ENCODE measurements at places on chromosomes 5 and 9.

GRCh38 chr5:173623789-173624188, 7.3 kb upstream of the BOD1 start:
- H3K27ac ChIP-seq, result no peak overlapping the region
- no peaks in the 10 kb centered on the region for H3K4me1 ChIP-seq
- no peak for DNase-seq

DNA sequence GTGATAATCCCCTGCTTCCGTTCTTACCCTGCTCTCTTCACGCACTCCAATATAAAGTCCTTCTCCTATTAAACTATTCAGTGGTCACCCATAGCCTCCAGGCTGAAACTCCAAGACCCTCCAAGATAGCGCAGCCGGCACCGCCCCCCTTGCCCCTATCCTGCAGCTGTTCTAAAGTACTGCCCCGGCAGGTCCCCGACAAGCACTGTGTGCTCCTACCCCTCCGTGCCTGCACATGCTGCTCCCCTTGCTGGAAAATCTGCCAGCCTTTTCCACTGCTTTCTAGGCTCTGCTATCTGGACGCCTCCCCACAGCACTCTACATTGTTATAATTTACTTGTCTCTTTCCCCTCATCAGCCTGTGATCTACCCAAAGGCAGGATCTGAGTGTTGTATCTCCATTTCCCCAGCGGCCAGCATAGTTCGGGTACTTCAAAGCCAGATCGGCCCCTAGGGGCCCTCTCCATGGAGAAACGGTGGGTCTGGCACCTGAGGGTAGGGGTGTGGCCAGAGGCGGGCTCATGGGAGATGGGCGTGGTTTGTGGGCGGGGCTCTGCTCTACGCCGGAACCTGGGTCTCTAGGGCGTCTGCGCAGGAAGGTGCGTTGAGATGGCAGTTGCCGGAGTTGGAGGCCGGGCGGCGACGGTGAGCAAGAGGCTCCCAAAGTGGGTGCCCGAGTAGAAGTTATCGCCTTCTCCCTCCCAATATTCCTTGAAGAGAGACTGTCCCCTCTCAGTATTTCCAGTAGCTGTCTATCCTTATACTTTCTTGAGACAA, 83.5 kb upstream of the RUSC2 start:
- H3K27me3 ChIP-seq, result no peaks in the 10 kb centered on the region
- H3K4me3 ChIP-seq, result peak overlapping the region; percentile 22
- no peak overlapping the region for H3K27ac ChIP-seq
- DNase-seq, result no peak

- no peak for DNase-seq
- no peaks in the 10 kb centered on the region for H3K36me3 ChIP-seq
- H3K27me3 ChIP-seq, result no peaks in the 10 kb centered on the region
Measured at GRCh38 chr5:136458481-136458880, 93.1 kb upstream of the TRPC7 start.

DNA sequence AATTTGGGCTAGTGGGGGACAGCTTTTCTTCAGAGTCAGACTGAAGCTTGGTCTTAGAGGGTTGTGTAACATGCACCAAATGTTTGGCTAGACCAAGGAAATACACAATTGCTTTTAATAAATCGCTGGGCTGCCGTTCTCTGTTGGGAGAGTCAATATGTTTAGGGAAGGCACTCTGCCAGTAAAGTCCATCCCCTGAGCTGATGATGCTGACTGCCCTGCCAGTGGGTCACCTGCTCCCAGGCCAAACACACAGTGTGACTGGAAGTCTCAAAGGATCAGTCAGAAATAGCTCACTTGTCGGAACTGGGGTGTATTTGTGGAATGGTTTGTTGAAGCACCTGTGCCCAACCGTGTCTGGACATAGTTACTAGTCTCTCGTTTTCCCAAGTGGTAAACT, 17.9 kb upstream of the ZNF474 start:
- DNase-seq, result no peak
- no peak overlapping the region for H3K4me3 ChIP-seq
- H3K27ac ChIP-seq, result no peak overlapping the region

GRCh38 chr5:25415970-25416369, 771.2 kb upstream of the CDH10 start:
- H3K27me3 ChIP-seq, result no peaks in the 10 kb centered on the region
- no peak for DNase-seq
- no peaks in the 10 kb centered on the region for H3K4me1 ChIP-seq
- H3K27ac ChIP-seq, result no peak overlapping the region

DNA sequence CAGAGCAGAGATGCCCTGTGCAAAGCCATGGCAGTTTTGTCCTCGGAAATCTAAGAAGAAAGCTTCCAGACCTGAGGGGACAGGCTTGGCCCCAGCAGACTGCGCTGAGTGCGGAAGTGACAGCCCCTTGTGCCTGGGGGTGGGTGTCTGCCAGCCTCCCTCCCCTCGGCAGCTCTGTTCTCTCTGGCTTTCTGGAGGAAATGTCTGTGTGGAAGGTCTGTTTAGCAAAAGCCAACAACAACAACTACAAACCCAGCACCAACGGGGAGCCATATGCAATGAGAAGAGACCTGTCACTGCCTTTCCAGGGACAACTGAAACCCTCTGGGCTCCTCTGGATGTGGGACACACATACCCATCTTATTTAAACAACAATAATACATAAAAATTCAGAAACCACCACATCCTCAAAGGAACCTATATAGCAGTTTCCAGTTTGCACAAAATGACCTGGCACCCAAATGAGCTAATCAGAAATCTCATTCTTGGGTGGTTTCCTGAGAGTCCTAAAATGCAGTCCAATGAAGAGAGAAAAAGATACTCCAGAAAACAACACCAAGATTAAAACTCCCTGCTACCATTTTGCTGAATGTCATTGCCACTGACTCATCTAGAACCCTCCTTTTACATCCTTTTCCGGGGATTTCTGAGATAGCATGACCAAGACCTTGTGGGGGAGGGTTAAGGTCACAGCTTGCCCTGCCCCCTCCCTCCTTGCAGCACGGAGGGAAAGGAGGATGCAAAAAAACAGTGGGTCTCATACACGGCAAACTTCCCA, 97.7 kb downstream of the AK8 start:
- no peak overlapping the region for H3K4me3 ChIP-seq
- DNase-seq, result no peak
- no peaks in the 10 kb centered on the region for H3K27me3 ChIP-seq
- no peaks in the 10 kb centered on the region for H3K4me1 ChIP-seq

DNA sequence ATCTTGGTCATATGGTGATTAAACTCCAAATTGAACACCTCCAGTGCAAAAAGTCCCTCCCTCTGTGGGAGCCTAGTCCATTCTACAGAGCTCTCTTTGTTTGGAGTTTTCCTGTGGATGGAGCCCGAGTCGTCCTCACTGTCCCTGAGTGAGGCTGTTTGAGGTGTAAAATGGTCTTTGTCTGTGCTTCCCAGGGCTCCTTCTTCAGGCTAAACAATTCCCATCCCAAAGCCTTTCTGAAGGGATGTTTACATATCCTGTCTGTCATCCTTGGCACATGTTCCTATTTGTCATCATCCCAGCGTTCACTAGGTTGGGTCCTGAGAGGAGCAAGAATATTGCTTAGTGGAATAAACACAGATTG, 68.9 kb downstream of the COL27A1 start:
- no peak overlapping the region for H3K27ac ChIP-seq
- H3K4me1 ChIP-seq, result no peaks in the 10 kb centered on the region
- no peaks in the 10 kb centered on the region for H3K27me3 ChIP-seq
- no peak for DNase-seq
- no peaks in the 10 kb centered on the region for H3K36me3 ChIP-seq

GRCh38 chr9:76255781-76256455, 138.3 kb downstream of the RFK start:
- no peaks in the 10 kb centered on the region for H3K36me3 ChIP-seq
- H3K27me3 ChIP-seq, result no peaks in the 10 kb centered on the region
- H3K4me1 ChIP-seq, result peaks cover 23% of the 10 kb centered on the region
- H3K27ac ChIP-seq, result peak overlapping the region; percentile 62
- peak overlapping the region; percentile 11 for H3K4me3 ChIP-seq
- peak; percentile 89 for DNase-seq

- no peaks in the 10 kb centered on the region for H3K27me3 ChIP-seq
- H3K4me3 ChIP-seq, result no peak overlapping the region
- DNase-seq, result no peak
- H3K36me3 ChIP-seq, result no peaks in the 10 kb centered on the region
Measured at GRCh38 chr5:123455095-123455494, 31.9 kb upstream of the CEP120 start.

- peaks cover 4% of the 10 kb centered on the region for H3K4me1 ChIP-seq
- no peak within 1 kb of the TSS for H3K27ac ChIP-seq
- H3K27me3 ChIP-seq, result no peaks in the 10 kb centered on the region
- H3K36me3 ChIP-seq, result no peaks in the 10 kb centered on the region
- H3K4me3 ChIP-seq, result no peak within 1 kb of the TSS
Measured at GRCh38 chr5:161847941-161848391, at the start of gene GABRA1. Gene GABRA1 (plus strand): TSS chr5:161848120. CDS start chr5:161850811, 2,691 bp downstream.

DNA sequence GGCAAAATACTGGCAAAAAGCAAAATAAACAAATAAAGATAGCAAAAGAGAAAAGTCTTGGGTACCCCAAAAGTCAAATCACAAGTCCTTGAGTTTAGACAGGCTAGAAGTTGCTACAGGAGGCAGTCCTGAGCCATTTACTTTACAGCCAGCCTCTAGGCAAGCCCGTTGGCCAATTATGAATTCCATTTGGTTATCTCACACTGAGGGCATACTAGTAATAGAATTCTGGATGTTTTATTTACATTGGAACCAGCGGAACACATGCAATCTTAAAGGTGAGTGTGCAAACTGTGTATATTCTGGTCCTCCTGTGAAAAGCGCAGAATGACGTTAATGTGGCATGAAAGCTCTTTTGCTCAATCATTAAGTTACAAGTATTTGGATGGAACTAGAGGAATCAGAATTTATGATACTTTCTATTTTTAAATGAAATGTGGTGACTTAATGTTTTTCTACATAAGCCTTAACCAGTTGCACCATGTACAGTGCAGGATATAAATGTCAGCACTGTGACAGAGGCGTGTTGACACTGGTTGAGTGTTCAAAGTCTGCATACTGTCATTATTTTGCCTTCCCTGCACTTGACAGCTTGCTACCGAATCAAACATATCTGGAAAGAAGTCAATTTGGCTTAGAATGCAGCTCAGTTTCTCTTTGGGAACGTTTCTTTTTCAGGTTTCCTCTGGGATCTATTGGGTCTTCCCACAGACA, 7.9 kb downstream of the GDNF start:
- H3K4me3 ChIP-seq, result no peak overlapping the region
- peaks cover 15% of the 10 kb centered on the region for H3K4me1 ChIP-seq
- H3K27ac ChIP-seq, result no peak overlapping the region
- H3K27me3 ChIP-seq, result no peaks in the 10 kb centered on the region
- no peak for DNase-seq
- H3K36me3 ChIP-seq, result no peaks in the 10 kb centered on the region

DNA sequence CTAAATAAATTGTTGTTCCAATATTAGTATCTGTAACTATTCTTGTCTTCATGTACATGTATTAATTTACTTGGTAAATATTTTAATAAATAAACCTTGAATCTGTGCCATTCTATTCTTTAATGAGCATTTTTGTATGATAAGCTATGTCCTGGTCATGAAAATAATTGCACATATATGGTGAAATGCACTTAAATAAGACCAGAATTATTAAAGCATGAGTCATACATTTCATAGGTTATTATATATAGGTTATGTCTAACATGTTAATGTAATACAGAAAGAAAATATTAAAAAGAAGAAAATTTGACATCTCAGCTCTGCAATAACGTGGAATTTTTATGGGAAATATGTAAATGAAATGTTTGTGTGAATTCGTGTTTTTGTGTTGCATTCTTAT, 1168.1 kb downstream of the TAF11L14 start:
- no peaks in the 10 kb centered on the region for H3K4me1 ChIP-seq
- H3K36me3 ChIP-seq, result no peaks in the 10 kb centered on the region
- H3K4me3 ChIP-seq, result no peak overlapping the region
- no peak for DNase-seq

GRCh38 chr5:156949424-156949823, 13.6 kb downstream of the TIMD4 start:
- no peaks in the 10 kb centered on the region for H3K4me1 ChIP-seq
- H3K27ac ChIP-seq, result no peak overlapping the region
- no peak overlapping the region for H3K4me3 ChIP-seq
- no peaks in the 10 kb centered on the region for H3K36me3 ChIP-seq

GRCh38 chr9:124386201-124386600, 29.0 kb downstream of the PSMB7 start:
- peaks cover 10% of the 10 kb centered on the region for H3K36me3 ChIP-seq
- H3K4me3 ChIP-seq, result no peak overlapping the region
- H3K27me3 ChIP-seq, result no peaks in the 10 kb centered on the region

GRCh38 chr5:75364571-75365280, 27.7 kb downstream of the HMGCR start:
- DNase-seq, result no peak
- H3K36me3 ChIP-seq, result peaks cover 10% of the 10 kb centered on the region
- no peaks in the 10 kb centered on the region for H3K27me3 ChIP-seq
- H3K4me3 ChIP-seq, result no peak overlapping the region
- no peaks in the 10 kb centered on the region for H3K4me1 ChIP-seq

DNA sequence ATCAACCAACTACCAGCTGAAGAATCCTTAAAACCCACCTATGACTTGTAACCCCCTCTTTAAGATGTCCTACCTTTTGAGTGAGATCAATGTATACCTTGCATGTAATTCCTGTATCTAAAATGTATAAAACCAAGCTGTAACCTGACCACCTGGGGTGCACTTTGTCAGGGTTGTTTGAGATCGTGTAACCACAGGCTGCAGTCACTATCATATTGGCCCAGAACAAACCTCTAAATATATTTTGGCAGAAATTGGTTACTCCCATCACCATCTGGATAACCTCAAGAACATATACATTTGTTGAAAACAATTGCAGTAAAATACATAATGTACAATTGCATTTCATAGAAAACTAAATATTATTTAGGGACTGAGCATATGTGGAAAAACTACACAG, 8.4 kb downstream of the CARNMT1 start:
- no peaks in the 10 kb centered on the region for H3K36me3 ChIP-seq
- no peaks in the 10 kb centered on the region for H3K4me1 ChIP-seq
- H3K27ac ChIP-seq, result no peak overlapping the region
- H3K4me3 ChIP-seq, result no peak overlapping the region
- no peak for DNase-seq

DNA sequence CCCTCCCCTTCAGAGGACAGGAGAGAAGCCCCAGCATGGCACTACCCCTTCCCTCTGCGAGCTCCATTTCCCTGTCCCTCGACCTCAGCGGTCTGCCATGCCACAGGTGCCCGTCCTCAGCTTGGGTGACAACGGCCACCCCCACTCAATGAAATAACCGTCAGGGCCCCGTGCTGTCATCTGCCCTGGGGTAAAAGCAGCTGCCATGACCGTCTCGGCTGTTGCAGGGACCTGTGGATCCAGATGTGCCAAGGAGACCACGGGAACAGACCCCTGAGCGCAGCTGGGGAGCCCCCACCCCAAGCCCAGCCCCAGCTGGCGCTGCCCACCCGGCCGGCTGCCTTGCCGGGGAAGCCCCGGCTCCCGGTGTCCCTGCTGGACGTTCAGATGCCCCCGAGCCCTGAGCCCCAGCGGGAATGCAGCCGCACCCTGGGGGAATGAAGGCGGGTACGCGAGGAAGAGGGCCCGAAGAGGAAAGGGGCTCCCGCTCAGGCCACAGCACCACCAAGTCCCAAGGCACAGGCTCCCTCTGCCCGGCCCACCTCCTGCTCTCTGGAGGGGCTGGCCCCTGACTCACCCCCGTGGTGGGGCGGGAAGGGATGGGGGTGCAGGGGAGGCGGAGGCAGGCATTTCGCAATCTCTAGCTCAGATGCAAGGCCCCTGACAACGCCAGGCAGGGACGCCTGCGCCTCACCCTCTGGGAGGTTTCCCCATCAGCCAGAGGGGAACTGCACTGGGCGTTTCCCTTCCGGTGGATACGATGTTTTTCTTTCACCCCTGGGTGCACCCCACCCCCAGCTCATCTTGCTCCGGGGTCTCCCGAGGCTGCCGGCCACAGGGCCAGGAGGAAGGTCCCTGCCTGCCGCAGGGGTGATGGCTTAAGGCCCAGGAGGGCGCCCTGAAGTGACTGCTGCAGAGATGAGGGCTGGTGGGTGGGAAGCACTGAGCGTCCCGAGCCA, 49.2 kb downstream of the NACC2 start:
- H3K36me3 ChIP-seq, result peaks cover 21% of the 10 kb centered on the region
- no peaks in the 10 kb centered on the region for H3K27me3 ChIP-seq
- no peak overlapping the region for H3K4me3 ChIP-seq

All from right atrium auricular region (tissue), 2 donors.